GM13977 (cell line): ENCODE measurements at places on chromosomes 1 and 21.

GRCh38 chr1:118589238-118589846 is 398.8 kb downstream of the TBX15 start:
- DNase-seq: no peak

GRCh38 chr1:222068937-222069336 is 327.0 kb upstream of the DUSP10 start:
- DNase-seq: no peak

DNA sequence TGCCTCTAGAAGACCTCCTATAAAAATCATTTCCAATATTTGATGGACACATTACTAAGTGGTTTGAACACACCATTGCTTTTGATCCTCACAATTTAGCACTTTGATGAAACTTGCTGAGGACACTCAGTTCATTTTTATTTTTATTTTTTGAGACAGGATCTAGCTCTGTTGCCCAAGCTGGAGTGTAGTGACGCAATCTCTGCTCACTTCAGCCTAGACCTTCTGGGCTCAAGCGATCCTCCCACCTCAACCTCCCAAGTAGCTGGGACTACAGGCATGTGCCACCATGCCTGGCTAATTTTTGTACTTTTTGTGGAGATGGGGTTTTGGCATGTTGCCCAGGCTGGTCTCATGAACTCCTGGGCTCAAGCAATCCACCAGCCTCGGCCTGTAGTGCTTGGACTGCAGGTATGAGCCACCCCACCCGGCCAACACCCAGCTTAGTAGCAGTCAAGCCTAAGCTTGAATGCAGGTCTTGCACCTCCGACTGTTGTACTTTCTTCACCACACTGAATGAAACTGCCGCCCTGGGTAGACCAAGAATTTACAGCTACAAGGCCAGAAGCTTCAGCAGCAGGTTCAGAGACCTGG is 24.8 kb upstream of the ATP2B4 start:
- DNase-seq: no peak

- no peak for DNase-seq
Measured at GRCh38 chr1:4425892-4426291, 228.5 kb upstream of the AJAP1 start.

DNA sequence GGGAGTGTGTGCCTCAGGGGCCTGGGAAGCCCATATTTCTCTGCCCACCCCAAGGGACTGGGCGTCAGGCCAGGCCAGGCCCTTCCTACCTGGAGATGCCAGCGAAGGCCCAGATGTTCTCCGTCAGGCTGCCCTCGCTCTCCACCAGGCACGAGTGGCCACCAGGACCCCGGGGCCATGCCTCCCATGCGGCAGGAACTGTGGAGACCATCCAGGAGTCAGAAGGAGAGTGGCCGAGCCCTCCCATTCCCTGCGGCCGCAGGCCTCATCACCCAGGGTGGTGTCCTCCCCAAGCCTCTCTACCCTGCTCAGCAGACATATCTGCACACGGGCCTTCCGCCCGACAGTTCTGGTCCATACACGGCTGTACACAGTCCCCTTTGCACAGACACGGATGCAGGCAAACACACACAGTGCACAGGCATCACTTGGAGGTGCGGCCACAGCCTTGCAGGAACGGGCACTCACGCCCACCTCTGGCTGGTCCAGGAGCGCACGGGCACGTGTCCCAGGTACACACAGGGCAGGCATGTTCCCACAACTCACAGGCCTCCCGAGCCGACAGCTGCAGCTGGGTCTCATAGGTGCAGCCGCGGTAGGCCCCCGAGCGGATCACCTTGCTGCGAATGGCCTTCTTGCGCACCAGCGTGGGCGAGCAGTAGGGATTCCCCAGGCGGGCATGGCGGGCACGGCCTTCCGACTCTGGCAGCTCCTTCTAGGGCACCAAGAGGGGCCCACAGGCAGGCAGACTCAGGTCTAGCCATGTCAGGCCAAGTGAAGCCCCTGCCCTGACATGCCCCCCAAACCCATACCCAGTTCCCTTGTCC is 5.9 kb upstream of the KIF17 start:
- DNase-seq: no peak

GRCh38 chr1:3375245-3375644 is 79.2 kb upstream of the ARHGEF16 start:
- DNase-seq: no peak

DNA sequence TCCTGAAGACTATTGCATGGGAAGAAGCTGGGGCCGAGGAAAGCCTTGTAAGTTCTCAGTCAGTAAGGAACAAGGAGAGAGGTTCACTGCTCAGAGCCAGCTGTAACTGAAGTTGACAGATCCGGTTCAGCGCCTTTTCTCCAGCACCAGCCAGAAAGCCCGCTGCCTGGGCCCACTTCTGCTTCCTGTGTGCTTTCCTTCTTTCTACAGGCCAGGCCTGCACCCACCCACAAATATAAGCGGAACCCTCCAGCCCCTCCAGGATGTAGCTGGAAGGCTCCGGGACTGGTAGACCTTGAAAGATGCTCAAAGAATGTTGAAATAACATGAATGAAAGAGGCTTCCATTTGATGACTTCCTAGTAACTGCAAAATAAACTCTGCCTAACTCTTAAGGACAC is 38.8 kb downstream of the PARP1 start:
- no peak for DNase-seq

GRCh38 chr1:89605692-89606091 is 27.2 kb upstream of the LRRC8C start:
- DNase-seq: no peak

DNA sequence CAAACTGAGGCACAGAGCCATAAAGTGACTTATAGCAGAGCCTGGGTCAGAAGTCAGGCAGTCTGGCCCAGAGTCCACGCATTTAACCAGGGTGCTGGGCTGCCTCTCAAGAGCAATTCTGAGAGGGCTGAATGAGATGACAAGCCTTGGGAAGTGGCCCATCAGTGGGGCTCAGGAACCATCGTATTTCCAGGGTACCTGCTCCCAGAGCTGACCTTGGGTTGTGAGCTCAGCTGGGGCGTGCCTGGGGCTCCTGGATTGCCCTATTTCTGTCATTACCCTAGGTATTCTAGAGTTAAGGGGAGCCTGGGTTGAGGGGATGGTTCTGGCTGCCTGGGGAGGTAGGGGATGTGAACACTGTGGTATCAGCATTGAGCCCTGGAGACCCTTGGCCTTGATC is 49.4 kb downstream of the LGR6 start:
- no peak for DNase-seq

- peak; percentile 69 for DNase-seq
Measured at GRCh38 chr1:156838972-156839371, 19.9 kb downstream of the INSRR start.

GRCh38 chr1:230365723-230366307 is 60.3 kb downstream of the PGBD5 start:
- no peak for DNase-seq

DNA sequence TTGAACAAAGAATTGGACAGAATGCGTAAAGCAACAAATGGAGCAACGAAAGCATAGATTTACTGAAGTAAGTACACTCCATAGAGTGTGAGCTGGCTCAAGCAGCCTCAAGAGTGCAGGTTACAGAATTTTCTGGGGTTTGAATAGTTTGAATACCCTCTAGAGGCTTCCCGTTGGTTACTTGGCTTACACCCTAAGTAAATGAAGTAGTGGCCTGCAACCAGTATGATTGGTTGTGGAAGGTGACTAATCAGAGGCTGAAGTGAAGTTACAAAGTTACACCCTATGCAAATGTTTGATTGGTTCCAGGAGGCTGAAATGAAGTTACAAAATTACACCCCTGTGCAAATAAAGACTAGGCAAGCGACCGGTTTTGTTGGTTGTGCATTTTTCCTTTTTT is 10.9 kb downstream of the TCEANC2 start:
- no peak for DNase-seq

GRCh38 chr21:17435565-17436543 is 77.0 kb upstream of the CXADR start:
- no peak for DNase-seq

DNA sequence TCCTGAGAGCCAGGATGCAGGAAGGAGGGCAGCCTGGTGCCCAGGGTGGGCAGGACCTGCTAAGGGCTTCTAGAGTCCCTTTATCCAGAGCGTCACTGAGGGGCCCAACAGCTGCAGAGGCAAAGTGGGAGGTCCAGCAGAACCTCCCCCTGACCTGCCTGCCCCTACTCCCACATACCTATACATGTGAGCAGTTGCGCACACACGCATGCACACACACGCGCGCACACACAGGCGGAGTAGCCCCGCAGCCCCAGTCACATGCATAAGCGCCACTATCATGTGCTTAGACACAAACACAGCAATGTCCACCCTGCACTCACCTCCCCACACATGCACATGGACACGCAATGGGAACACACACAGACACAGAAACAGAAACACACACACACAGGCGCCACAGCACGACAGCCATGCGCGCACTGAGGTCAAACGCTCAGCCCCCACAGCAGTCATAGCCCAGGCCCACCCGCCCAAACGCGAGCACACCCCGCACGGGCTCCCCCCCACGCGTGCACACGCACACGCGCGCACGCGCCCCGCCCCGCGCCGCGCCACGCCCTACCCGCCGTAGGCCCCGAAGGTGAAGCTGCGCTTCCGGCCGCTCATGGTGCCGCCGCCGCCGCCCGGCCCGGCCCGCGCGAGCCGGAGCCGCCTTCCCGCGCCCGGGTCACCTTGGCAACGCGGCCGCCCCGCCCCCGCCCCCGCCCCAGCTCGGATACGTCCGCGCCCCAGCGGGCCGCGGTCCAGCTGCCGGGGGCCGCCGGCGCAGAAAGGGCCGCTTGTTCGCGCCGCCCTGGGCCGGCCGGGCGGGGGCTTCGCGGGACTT is 17.7 kb downstream of the RAP1GAP start:
- peak; percentile 80 for DNase-seq

GRCh38 chr1:202589190-202589930 is 120.9 kb downstream of the SYT2 start:
- DNase-seq: no peak

- DNase-seq: no peak
Measured at GRCh38 chr1:20463502-20463901, 22.5 kb downstream of the CAMK2N1 start.

- no peak for DNase-seq
Measured at GRCh38 chr1:224189561-224189960, 6.5 kb downstream of the DEGS1 start.

GRCh38 chr1:244759158-244759557 is 76.3 kb upstream of the COX20 start:
- DNase-seq: no peak

- DNase-seq: no peak
Measured at GRCh38 chr1:186066411-186066810, 308.6 kb downstream of the TPR start.

DNA sequence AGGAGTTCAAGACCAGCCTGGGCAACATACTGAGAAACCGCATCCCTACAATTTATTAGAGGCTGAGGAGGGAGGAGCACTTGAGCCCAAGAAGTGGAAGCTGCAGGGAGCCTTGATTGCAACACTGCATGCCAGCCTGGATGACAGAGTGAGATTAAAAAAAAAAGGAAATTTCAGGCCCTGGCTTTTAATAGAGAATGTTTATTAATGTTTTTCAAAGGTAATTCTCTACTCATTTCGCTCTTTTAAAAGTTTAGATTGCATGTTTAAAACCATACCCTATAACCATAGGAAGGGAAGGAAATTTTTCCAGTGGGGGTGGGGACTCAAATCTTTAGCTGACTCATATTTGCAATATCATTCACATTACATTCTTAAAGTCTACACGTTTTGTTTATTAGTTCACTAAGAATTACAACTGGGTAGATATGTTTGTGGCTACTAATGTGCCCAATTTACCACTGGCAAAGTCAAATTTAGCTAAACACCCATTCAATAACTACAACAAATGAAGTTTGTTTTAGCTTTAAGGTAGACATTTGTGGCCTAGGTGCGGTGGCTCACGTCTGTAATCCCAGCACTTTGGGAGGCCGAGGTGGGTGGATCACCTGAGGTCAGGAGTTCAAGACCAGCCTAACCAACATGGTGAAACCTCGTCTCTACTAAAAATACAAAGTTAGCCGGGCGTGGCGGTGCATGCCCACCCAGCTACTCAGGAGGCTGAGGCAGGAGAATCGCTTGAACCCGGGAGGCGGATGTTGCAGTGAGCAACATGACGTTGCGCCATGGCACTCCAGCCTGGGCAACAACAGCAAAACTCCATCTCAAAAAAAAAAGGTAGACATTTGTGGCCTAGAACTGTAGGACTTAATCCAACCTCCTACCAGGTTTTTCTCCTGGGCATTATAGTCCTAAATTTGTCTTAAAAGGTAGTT is 5.0 kb downstream of the KDM5B start:
- no peak for DNase-seq

GRCh38 chr21:42471716-42472330 is 24.2 kb downstream of the RSPH1 start:
- no peak for DNase-seq

DNA sequence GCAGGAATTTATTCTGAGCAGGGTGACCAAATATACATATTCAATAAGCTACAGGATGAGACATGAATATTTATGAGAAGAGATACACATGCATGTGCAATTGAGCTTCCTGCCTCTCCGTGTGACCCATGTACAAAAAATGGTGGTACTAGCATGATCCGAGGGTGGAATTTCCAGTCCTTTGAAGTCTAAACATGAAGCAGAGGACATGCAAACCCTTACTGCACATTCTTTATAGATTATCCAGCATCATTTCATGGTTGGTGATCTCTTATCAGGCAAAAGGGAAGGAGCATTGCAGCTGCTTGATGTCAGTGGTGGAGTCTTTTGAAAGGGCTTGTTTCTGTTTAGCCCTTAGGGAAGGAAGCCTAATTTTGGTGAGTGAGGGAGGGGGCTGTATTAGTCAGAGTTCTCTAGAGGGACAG is 448.6 kb downstream of the SETD4 start:
- no peak for DNase-seq

GRCh38 chr1:210922666-210923065 is 211.3 kb downstream of the KCNH1 start:
- DNase-seq: no peak

- no peak for DNase-seq
Measured at GRCh38 chr1:183583466-183583865, 6.8 kb downstream of the NCF2 start.
